ENCODE measurements at places on chromosomes 16 and 17. TPM values are rescaled to one million over a fixed set of nuclear protein-coding genes. Genes with fewer than 3 reads are reported as not detected.

Gene CCL4
- not detected for total RNA-seq

Gene GNGT2
- not detected for total RNA-seq

Gene STH
- not detected for total RNA-seq

Gene SLC16A6
- 0.14 TPM for total RNA-seq

Gene KRTAP2-2
- not detected for total RNA-seq

Gene DUSP3
- 63.9 TPM for total RNA-seq

Gene KIF18B
- under 0.01 TPM for total RNA-seq

Gene TBC1D28
- total RNA-seq: not detected
